ENCODE measurements at places on chromosomes 5 and 9.
A peak's percentile ranks its signal among the peaks of the same experiment; 100 is the strongest.

DNA sequence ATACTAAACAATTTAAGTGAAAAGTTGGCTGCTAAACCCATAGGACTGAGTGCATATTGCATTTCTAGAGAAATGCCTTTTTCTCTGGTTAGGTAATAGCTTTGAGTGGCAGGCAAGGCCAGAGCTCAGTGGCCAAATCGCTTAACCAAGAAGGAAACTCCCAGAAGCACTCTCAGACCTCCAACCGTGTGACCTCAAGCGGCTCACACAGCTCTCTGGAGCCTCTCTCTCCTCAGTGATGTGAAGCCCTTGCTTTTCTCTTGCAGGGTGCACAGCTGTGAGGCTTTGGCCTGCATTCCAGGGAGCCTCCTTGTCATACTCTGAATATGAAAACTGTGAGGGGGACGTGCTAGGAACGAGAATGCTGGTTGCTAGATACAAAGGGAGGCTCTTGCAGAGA is 106.7 kb downstream of the INSYN2B start:
- DNase-seq = no peak

DNA sequence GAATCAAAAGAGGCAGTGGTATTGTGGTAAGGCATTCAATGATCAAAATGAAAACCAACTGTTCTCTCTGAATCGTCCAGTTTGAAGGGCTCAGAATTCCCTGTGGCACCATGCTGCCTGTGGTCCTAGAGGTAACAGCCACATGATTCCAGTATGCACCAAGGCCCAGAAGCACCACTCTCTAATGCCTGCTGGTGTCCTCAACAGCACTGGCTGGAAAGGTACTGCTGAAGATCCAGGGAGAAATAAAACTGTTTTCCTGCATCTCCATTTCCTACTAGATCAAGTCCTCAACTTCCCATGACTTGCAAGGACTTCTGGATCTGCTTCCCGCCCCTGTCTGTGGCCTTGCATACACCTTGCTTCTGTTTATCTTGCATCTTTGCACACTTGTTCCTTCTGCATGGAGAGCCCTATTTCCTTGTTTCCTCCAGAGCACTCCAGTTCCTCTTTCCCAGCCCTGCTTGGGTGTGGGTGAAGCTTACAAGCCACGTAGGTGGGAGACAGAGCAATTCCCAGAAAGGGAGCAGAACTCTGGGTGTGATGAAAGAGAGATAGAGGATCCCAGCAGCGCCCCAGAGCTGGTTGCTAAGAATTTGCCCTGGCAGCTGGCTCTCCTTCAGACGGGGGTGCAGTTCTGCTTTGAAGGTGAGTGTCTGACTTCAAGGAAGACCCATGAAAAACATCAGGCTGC is 41.0 kb upstream of the EQTN start:
- DNase-seq = no peak

GRCh38 chr5:172908662-172909061 is 50.6 kb upstream of the RPL26L1 start:
- DNase-seq = no peak

GRCh38 chr5:74044936-74045335 is 418.9 kb downstream of the ARHGEF28 start:
- no peak for DNase-seq

DNA sequence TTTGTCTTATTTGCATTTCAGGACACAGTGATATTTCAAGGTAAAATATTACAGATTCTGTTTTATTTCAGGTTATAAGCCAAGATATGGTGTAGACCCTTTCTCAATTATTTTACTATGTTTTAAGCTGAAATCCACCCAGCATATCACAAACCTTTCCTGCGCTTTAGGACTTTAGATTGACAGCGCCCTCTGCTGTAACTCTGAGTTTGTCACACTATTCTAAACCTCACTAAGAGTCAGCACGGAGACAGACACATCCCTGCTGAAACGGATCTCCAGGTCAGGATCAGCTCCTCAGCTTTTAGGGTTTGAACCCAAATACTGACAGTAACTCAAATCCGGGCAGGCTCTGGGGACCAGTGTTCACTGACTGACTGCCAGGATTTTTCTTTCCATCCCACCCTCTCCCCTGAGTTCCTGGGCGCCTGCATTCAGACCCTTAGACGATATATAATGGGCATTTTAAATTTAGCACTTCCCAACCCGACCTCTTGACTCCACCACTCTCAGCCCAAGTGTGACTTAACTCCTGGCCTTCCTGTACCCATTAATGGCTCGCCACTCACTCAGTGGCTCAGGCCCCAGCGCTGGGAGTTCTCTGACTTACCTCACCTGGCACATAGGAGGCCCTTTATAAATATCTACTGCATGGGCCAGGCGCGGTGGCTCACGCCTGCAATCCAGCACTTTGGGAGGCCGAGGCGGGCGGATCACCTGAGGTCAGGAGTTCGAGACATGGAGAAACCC is 33.5 kb downstream of the TLX3 start:
- DNase-seq = peak; percentile 17

DNA sequence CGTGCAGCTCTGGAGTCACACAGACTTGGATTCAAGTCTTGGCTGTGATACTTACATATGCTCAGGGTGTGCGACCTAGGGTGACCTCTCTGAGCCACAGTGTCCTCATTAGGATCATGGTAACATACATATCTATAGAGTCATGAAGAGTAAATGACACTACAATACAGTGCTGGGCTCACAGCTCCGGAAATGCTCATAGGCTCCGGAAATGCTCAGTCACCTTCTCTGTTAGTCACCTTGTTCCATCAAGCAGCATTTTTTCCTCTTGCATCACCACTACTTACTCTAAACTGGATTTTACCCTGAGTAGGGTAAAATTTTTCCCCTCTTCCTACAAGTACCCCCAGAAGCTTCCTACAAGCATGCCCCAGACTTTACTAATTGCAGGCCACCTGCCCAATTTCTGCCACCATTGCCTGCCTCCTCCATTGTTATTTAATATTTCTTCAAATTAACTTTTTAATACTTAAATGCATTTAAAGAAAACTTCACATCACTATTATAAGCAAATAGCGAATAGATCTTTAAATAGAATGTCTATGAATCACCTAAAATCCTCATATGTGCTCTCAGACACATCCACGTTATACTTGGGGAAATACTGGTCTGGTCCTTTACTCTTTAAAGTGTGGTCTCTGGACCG is 147.6 kb upstream of the SPRY4 start:
- no peak for DNase-seq

DNA sequence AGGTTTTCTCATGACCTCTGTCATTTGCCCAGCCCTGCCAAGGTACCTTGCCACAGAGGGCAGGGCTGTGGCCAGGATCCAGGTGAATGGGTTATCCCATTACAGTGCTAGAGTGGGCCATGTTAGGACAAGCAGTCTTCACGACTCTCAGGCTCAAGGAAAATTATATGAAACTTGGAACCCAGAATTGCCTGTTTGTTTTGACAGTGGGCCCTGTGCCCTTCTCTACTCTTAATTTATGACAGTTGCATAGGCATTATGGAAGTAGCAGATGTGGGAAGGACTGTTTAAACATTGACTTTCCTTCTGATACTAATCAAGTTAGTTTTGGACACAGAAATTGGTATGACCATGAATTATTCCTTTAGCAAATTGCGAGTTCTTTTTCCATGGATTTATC is 41.7 kb downstream of the ITGA2 start:
- no peak for DNase-seq

- no peak for DNase-seq
Measured at GRCh38 chr5:8304341-8304740, 435.4 kb downstream of the MTRR start.

GRCh38 chr9:97564291-97565175 is 63.1 kb downstream of the TMOD1 start:
- peak; percentile 12 for DNase-seq

DNA sequence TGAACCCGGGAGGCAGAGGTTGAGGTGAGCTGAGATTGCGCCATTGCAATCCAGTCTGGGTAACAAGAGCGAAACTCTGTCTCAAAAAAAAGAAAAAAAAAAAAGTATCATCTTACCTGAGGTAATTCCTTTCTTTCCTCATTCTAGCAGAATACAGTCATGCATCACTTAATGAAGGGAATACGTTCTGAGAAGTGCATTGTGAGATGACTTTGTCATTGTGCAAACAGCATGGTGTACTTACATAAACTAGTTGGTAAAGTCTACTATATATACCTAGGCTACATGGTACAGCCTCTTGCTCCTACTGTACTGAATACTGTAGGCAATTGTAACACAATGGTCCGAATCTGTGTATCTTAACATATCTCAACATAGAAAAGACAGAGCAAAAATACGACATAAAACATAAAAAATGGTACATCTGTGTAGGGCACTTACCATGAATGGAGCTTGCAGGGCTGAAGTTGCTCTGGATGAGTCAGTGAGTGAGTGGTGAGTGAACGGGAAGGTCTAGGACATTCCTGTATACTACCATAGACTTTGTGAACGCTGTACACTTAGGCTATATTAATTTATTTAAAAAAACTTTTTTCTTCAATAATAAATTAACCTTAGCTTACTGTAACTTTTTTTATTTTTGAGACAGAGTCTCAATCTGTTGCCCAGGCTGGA is 100.4 kb downstream of the GLDC start:
- no peak for DNase-seq

GRCh38 chr5:32713770-32714381 is 2.8 kb downstream of the NPR3 start:
- no peak for DNase-seq

GRCh38 chr5:151106043-151106442 is 25.2 kb upstream of the TNIP1 start:
- no peak for DNase-seq

- DNase-seq = no peak
Measured at GRCh38 chr5:156201788-156202403, 125.1 kb upstream of the SGCD start.

- DNase-seq = peak; percentile 45
Measured at GRCh38 chr9:75185585-75186170, 97.4 kb downstream of the OSTF1 start.

DNA sequence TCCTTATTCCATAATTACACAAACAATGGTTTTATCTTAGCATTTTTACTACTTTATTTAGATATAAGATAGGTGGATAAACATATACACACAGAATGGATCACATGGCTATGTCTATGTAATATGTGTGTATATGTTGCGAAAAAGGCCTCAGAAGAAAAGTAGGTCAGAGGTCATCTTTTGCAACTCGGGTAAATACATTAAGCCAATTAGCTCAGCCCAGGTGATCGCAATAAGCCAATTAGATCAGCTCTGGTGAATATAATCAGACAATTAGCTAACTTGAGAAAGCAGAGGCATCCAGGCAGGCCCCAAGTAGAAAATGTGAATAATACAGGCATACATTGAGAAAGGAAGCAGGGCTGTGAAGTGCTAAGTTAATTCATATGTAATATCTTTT is 24.3 kb downstream of the SLCO4C1 start:
- no peak for DNase-seq

GRCh38 chr9:106878934-106879333 is 16.0 kb downstream of the ZNF462 start:
- DNase-seq = no peak
